ENCODE measurements at places on chromosomes 5 and 9.
A peak's percentile ranks its signal among the peaks of the same experiment; 100 is the strongest.

GRCh38 chr9:136741883-136742571 lies 713 bp downstream of the LCN10 start:
- peak; percentile 74 for DNase-seq

- DNase-seq = no peak
Observed at GRCh38 chr9:4855841-4856240, 63.1 kb downstream of the RCL1 start.

DNA sequence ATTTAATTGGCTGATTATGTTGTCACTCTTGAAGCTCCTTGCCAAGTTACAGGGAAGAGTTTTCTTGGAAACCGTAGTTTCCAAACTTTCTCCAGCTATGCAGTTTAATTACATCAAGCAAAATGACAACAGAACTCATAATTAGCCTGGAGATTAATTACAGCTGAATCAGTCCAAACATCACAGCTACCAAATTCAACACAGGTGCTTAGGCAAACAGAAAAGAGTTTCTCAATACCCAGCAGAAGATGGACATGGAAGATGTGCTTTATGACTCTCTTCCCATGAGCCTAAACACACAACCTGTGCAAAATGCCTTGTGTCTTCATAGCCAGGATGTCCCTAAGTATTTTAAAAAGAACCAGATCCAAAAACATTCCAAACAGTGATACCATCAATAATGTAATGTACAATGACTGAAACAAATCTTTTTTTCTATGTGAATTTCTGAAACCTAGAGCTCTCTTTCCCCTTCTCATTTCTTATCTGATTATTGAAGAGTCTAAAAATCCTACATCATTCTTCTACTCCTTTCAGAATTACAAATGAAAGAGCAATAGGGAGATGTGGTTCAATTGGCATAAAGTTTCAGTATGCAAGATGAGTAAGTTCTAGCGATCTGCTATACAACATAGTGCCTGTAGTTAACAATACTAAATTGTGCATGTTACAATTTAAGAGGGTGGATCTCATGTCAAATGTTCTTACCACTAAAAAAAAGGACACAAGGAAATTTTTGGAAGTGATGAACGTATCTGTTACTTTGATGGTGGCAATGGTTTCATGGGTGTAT lies 124.3 kb downstream of the RASEF start:
- no peak for DNase-seq

DNA sequence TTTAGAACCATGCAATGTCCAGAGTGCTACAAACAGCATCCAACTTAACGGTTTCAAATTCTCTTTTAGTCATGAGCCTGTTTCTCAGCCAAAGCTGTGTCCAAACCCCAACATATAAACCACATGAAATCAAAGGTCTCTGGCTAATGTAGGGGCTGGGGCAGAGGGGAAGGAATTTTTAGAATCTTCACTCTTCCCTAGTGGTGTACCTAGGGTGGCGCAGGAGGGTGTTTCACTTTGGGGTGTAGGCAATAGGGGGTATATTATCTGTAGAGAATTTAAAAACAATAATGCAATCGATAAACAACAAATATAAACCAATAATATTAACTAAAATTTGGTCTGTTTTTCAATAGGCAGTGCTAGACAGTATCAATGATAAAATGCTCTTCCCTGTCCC lies 132.1 kb upstream of the BRINP1 start:
- no peak for DNase-seq

- no peak for DNase-seq
Observed at GRCh38 chr9:107984956-107985355, 495.4 kb upstream of the KLF4 start.

DNA sequence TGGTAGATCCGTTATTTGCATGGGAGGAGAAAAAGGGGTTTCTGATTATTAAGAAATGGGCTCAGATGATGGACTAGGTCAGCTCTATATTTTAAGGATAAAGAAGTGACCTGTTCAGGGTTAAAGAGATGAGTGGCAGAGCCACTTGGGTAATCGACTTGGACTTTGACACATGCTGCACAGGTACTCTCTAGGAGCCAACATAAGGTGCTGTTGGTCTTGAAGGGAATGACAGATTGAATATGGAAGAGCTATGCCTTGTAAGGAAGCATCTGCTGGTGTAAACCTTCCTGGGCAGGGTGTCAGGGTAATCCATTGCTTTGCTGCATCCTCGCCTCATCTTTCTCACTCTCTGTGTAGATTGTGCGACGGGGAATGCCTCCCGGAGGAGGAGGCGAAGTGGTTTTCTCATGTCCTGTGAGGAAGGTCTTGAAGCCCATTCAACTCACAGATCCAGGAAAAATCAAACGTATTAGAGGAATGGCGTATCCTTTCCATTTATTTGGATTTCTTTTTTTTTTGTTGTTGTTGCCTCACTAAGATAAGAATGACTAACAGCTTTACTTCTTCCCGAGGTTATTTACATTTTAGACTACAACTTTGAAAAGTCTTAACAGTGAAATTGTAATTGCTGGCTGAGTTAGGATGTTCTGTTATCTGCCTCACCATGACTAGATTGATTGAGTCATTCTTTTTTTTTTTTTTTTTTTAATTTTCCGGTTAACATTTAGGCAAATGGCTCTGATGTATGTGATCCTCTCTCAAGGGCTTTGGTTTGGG lies 41.2 kb downstream of the RCL1 start:
- DNase-seq = no peak

GRCh38 chr5:81151546-81151945 lies 81.6 kb upstream of the CKMT2 start:
- no peak for DNase-seq

GRCh38 chr5:79544131-79544530 lies 30.2 kb upstream of the HOMER1 start:
- no peak for DNase-seq

DNA sequence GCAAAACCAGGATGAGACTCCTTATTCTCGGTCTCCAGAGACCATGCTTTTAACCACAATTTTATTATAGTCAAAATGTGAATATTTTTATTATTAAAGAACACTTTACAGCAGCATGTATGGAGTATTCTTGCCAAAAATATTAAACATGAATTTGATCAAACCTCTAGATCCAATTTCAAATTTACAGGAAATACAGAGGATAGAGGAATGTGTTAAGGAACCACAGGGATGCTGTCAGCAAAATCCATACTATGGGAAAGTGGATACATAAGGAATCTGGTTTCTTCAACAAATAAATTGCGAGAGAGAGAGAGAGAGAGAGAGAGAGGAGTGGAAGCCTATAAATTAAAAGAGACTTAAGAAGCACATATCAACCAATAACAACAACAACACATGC lies 348.2 kb upstream of the NUDT12 start:
- no peak for DNase-seq

- peak; percentile 7 for DNase-seq
Observed at GRCh38 chr5:69493396-69494133, 975 bp downstream of the OCLN start.

GRCh38 chr5:76852772-76853171 lies 3.0 kb downstream of the S100Z start:
- no peak for DNase-seq

DNA sequence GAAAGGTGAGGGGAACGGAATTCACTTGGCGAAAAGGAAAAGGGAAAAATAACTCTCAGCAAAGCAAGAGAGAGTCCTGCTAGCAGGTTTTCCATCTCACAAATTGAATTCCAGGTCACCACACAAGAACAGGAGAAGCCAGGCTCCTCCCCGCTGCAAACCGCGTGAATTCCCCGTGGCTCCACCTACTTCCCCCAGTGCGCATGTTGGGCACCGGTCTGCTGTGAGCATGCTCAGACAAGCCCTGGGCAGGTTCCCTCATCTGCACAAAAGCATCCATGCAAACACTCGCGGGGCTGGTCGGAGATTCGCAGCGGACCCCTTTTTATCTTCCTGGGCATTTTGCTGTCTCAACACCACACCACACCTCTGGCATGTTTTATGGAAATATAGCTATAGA lies 58.5 kb upstream of the S1PR3 start:
- no peak for DNase-seq

- no peak for DNase-seq
Observed at GRCh38 chr5:77396017-77396416, 96.1 kb downstream of the WDR41 start.

DNA sequence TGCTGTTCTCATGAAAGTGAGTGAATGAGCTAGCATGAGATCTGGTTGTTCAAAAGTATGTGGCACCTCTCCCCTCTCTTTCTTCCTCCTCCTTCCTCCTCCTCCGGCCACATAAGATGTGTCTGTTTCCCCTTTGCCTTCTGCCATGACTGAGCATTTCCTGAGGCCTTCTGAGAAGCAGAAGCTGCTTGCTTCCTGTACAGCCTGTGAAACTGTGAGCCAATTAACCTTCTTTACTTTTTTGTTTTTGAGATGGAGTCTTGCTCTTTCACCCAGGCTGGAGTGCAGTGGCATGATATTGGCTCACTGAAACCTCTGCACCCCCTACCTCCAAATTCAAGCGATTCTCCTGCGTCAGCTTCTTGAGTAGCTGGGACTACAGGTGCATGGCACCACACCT lies 6.1 kb downstream of the S100Z start:
- DNase-seq = no peak

DNA sequence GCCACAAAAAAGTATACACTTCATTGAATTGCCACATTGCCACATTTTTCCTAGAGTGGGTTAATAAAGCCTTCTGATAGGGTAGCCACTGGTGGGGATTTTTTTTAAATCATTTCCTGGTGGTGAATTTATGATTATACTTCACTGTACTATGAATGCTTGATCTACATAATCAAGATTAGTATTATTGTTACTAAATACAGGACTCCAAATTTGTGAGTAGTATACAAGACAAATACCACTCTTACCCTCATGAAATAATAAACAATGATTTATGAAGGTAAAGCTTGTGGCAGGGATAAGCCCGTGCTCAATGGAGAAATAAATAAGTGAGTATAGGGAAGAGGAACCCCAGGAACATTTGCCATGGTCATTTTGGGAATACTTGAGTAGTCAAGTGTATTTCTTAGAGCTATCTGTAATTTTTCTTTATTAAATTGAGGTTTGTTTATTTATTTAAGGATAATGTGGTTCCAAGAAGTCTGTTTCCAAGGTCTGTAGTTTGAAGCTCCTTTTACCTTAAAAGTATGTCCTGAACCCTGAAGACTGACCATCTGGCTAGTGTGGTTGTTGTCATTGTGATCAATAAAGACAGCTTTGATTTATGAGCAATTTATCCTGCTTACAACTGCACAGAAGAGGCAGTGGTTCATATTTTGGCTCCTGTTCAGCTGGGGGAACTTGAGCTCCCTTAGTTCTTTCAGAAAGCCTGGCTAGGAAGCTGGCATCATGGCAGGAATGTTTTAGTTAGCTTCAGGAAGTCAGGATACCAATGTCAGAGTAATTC lies 118.6 kb downstream of the ZSWIM6 start:
- DNase-seq = no peak

DNA sequence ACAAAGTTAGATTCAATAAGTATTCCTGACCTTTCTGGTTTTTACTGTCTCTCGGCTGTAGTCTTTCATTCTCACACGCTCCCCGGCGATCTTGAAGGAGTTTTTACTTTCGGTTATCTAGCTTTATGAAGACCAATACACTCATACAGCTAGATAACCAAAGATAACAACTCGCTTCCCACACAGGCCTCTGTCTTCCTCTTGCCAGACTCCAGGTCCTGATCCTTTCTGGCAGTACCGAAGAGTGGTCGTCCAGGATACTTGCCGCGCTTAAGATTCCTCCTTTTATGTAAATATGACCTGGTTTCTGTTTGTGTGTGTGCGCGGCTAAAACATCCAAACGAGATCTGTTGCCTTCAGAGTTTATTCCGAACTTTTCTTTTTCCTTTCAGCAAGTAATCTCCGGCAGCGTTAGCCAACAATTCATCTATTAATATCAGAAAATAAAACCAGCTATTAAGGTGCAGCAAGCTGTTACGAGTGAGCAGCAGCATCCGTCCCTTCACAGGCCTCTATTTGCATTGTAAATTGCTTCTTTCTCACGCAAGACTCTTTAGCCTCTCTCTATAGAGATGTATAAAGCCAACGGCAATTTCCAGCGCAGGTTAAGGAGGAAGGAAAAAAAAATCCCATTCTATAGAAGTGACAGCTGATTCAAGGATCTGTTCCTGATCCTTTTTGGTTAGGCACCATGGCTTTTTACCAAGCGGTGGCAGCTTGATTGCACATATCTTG lies 216.1 kb downstream of the MEF2C start:
- no peak for DNase-seq

- DNase-seq = no peak
Observed at GRCh38 chr5:28208356-28208755, 1170.0 kb upstream of the CDH9 start.

DNA sequence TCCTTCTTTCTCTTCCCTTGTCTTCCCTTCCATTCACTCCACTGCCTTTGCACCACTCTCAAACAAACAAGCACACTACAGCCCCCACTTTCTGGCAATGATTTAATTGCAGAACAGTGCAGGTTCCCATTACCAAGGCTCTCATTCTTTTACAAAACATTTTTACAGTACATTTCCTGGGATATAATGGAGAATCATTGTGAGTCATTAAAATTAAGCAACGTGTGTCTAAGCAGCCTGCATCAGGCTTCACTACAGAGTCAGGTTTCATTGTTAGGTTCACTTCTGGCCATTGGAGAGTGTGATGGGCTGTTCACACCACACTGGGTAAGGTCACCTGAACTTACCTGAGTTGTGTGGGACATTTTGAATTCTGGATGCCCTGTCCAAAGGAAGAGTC lies 303.5 kb downstream of the TRIM32 start:
- no peak for DNase-seq

- DNase-seq = no peak
Observed at GRCh38 chr9:125529589-125530515, 177.2 kb downstream of the MAPKAP1 start.

DNA sequence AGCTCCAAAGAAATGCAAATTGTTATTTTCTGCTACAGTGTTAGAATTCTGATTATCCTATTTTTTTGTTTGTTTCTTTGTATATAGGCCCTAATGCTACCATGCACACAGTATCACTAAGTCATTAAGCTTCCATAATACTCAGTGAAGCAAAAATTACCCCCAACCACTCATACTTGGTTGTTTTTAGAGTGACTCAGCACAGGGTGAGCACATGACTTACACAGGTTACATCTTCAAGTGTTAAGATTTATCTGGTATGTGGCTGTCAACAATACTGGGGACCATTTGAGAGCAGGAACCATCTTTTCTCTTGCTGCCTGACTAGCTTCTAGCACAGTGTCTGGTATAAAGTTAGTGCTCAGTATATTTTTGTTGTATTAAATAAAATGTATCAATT lies 255.8 kb upstream of the SLC24A2 start:
- DNase-seq = no peak

GRCh38 chr5:87949676-87950631 lies 318.7 kb downstream of the TMEM161B start:
- no peak for DNase-seq

- DNase-seq = no peak
Observed at GRCh38 chr9:88746029-88746742, 211.2 kb downstream of the NXNL2 start.

GRCh38 chr5:158837908-158838307 lies 261.8 kb downstream of the EBF1 start:
- no peak for DNase-seq

DNA sequence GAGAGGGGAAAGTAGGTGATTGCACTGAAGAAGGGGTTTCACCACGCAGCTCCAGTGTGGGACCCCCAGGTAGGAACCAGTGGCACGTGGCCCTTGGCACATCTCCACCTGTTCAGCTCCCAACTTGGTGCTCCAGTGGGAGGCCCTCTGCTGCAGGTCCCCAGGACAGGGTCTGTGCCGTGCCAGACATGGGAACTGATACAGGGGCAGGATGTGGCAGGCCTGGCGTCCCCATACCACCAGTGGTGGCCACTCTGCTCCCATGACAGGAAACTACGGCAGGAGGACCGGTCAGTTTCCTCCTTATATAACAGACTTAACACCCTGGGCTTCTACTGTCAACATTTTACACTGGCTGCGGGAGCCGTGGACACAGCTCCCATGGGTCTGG lies 67.3 kb downstream of the PSMB7 start:
- DNase-seq = no peak

- DNase-seq = peak; percentile 64
Observed at GRCh38 chr5:76402251-76402885, 717 bp upstream of the IQGAP2 start.

Data from stimulated activated naive B cell treated with anti-CD40 and anti-IgM and Interleukin-4, amounts not matched to agents 10 μg/mL and 1 μg/mL and 100 μg/mL, for 72 hours (primary cell).